Inflammatory macrophage treated with lipopolysaccharide for 4 hours (primary cell): ENCODE measurements at places on chromosomes 1 and 21.

DNA sequence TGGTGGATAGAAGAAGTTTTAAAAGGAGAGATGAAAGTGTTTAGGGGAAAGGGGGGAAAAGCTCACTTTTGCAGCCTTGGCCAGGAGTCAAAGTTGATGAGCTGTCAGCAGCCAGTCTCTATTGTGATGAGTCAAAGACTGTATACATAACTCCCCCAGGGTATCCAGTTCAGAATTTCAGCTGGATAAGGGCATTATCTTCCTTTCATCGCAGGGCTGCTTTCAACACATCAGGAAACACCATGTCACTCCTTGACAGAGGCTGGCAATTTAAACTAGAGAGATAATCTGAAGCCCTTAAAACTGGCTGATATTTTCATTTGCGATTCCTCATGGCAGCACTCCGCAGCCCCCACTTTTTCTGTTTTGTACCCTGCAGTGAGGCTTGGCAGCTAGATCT, 328.5 kb downstream of the TBX15 start:
- DNase-seq, result no peak

DNA sequence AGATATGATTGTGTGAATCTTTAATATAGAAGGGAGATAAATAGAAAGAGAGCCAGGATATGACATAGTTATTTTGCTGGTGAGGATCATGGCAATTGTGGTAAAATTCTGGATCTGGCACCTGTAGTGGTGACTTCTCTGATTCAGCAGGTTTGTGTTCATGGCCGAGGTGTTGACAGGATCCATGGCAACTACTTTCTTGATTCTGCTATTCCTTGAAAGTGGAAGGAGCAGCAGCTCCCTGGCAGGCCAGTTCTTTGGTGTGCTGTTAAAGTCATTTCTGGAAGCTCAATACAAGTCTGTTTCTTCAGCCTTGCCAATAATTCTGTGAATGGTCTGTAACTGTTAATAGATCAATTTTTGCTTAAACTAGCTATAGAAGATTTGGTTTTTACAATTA, 33.4 kb downstream of the RGS4 start:
- no peak for DNase-seq

DNA sequence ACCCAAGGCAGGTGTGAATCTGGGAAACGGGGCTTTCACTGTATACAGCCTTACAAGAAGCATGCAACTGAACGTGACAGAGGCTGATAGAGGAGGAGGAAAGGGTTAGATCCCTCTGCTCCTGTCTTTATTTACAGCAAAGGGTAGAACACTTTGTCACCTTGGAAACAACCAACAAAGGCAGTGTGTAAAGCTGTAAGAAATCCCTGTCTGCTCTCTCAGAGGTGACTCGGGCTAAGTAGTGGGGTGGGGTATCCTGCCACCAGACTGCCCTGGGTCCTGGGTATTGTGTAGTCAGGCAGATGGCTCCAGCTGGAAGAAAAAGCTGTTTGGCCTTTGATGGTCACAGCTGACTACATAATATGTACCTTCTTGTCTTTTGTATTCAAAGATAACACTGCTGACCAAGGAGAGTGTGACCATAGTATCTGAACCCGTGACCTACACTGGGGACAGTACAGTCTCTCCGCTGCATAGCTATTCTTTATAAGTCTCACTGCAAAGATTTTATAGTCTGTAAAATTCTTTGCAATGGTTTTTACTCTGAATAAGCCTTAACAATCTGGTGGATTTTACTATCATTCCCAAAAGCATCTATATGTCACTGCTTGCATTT, 22.1 kb upstream of the POU2F1 start:
- no peak for DNase-seq

DNA sequence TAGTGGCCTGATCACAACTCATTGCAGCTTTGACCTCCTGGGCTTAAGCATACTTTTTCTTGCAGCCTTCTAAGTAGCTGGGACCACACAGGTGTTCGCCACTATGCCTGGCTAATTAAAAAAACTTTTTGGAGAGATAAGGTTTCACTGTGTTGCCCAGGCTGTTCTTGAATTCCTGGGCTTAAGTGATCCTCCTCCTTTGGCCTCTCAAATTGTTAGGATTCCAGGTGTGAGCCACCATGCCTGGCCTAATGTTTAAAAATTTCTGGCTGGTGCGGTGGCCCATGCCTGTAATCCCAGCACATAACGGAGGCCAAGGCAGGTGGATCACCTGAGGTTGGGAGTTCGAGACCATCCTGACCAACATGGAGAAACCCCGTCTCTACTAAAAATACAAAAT, 24.4 kb downstream of the YTHDF2 start:
- DNase-seq, result no peak

DNA sequence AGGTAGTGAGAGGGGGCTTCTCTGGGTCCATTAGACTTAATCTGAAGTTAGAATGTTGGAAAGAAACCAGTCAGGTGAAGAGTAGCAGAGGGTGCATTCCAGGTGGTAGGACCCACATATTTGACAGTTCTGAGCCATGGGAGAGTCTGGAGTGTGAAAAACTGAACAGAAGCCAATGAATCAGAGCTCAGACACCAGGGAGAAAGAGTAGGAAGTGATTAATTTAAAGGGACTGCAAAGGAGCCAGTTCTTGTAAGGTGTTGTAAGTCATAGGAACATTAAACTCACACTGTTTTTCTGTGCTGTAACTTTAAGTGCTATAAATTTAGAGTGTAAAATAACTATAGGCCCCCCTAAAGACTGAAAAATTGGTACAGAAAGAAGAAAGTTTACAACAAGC, 5.9 kb upstream of the DHX9 start:
- no peak for DNase-seq
